RPMI7951 (cell line): ENCODE measurements at places on chromosomes 16 and 17. TPM values are rescaled to one million over a fixed set of nuclear protein-coding genes. Genes with fewer than 3 reads are reported as not detected.

CCL1 gene
- total RNA-seq: not detected in 2 replicates

SHISA9 gene
- 0.10 and 0.12 TPM in 2 replicates for total RNA-seq

DNA sequence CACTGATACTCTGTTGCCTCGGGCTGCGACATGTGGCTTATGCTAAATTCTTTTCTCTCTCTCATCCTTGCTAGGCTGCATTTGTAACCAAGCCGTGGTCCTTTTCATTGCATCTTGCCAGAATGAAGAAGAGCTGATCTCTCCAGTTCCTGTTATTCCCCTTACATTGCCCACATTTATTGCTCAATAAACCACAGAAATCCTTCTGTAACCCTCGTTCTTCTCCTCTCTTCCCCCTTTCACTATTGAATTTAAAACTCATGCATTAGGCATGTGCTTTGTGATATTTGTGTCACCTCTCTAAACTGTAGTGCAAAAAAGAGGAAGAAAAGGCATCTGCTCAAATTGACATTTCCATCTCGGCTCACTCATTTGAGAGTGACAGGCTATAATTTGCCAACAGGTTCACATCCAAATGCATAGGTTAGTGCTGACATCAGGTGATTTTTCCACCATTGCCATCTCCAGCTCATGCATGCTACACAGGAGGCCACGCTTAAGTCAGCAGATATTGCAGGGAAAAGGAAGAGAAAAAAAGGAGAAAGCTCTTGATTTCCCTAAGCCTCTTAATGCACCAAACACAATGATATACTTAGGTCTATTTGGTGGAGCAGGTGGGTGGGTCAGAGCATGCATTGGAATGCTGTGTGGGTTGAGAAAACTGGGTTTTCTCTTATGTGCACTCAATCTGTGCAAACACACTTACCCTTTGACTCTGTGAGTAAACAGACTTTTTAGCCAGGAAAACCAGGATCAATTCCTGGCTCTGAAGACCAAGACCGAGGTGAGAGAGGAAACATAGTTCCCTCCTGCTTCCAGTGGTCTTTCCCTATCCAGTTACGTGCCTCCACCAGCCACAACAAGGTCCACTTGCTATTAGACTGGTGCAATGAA is 642.7 kb downstream of the HS3ST4 start:
- DNase-seq: no peak

- peak; percentile 24 for DNase-seq
Observed at GRCh38 chr17:16989230-16989952, 17.5 kb upstream of the TNFRSF13B start.

DNA sequence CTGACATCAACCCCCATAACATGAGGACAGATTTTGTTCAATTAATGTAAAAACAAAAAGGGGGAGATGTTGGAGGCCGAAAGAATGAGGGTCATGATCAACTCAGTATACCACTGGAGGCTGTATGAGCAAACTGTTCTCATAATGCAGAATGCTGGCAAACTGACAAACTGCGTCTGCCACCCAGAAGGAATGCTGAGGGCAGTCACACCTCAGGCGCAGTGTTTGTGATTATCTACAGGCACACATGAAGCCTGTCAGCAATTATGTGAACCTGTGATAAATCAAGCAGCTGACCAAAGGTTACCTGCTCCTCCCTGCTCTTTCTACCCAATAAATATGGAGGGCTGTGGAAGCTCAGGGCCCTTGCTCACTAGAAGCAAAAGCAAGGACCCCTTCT is 27.3 kb downstream of the CD300LG start:
- no peak for DNase-seq

DNA sequence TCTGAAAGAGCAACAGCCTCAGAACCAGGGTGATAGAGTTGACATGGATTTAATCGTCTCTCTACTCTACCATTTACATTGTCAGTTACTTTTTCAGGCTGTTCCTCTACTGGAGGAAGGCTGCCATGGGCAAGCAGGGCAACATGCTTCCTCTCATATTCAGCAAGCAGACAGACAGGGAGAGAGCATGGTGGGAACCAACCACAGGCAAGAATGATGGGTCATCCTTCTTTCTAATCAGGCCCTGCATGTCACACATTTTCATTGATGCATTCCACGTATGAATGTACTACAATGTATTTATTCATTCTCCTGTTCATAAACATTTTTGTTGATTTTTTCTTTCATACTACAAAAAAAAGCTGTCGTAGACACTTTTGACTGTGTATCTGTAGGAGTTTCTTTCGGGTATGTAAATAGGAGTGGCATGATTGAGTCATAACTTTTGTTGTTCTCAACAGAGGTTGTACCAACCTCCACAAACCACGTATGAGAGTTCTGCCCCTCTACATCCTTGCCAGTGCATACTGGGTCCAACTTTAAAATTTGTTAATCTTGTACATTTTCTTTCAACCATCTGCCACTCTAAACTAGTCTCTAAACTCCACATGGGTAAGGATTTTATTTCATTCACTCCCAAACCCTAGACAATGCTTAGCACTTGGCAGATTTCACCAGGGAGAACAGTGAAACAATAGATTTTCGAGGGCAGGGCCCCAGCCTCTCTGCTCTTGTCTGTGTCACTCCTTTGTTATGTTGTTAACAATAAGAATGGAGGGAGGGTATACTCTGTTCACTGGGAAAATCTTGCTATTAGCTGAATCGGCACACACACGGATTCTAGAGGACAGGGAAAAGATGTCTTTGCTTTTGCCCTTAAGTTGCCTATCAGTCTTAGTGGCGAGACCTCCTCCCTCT is 58.7 kb downstream of the CMC2 start:
- DNase-seq: no peak
